Ecto neural progenitor cell (in vitro differentiated cells): ENCODE measurements at places on chromosomes 2 and 18.

- DNase-seq, result no peak
Measured at GRCh38 chr18:58208207-58208932, 164.3 kb downstream of the NEDD4L start.

GRCh38 chr18:5369513-5369912, 74.0 kb upstream of the ZBTB14 start:
- DNase-seq, result no peak

DNA sequence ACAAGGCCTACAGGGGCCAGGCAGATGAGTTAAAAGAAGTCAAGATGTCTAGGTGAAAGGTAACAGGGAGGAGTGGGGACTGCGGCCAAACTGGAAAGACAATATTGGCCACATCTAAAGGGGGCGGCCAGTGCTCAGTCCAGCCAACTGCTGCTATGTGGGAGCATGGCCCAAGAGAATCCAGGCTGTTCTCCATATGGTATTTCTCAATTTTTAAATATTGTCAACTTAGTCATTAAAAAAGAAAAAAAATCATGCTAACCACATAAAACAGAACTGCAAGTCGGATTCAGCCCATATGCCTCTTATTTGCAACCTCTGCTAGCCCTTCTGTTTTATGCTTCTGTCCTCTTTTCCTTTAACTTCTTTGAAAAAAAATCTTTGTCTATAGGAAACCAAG, 14.8 kb downstream of the TRABD2A start:
- no peak for DNase-seq

DNA sequence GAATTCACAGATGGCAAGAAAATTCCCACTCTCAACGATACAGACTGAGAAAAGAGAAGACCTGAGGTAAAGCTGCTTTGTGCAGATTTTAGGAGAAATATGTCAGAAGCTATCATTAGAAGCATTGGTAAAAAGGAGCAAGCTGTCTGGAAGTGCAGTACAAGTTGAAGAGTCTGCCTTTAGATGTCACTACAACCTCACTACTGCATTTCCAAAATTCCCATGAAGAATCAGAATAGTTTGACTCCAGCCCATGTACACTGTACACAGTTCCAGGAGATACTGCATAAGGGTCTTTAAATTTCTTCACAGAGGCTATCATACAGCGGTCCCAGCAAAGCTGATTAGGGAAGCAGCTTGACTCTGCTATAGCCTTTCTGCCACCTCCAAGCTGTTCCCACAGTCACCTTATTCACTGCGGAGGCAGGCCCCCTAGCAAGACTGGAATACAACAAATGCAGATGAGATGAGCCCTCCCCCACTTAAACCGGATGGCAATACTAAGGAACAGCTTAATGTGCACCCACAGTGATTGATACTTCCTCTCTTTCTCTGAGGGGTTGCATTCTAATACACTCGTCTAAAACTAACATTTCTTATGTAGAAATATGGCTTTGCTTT, 527.4 kb downstream of the TMEM182 start:
- DNase-seq, result no peak

- no peak for DNase-seq
Measured at GRCh38 chr2:100782380-100782878, 37.5 kb upstream of the NPAS2 start.

GRCh38 chr18:76679945-76680344, 142.4 kb upstream of the ZNF236 start:
- peak; percentile 56 for DNase-seq

DNA sequence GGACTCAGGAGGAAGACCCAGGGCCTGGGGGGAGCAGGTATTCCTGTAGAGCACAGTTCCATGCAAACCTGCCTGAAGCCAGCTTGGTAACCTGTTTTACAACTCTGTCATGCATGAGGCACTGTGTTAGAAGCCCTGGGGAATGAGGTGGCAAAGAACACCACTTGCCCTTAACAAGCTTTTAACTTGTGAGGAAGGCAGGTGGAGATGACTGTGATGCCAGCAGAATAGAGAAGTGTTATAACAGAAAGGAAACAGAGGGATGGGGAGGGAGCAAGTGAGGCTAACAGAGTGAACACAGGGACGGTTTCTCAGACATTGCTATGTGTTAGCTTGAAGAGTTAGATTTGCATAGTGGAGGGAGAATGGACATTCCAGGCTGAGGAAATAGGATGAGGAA, 11.5 kb upstream of the IL1A start:
- DNase-seq, result no peak

- DNase-seq, result no peak
Measured at GRCh38 chr2:109456776-109457175, 157.0 kb downstream of the SEPTIN10 start.

GRCh38 chr2:181581534-181581933, 75.4 kb downstream of the CERKL start:
- DNase-seq, result no peak

DNA sequence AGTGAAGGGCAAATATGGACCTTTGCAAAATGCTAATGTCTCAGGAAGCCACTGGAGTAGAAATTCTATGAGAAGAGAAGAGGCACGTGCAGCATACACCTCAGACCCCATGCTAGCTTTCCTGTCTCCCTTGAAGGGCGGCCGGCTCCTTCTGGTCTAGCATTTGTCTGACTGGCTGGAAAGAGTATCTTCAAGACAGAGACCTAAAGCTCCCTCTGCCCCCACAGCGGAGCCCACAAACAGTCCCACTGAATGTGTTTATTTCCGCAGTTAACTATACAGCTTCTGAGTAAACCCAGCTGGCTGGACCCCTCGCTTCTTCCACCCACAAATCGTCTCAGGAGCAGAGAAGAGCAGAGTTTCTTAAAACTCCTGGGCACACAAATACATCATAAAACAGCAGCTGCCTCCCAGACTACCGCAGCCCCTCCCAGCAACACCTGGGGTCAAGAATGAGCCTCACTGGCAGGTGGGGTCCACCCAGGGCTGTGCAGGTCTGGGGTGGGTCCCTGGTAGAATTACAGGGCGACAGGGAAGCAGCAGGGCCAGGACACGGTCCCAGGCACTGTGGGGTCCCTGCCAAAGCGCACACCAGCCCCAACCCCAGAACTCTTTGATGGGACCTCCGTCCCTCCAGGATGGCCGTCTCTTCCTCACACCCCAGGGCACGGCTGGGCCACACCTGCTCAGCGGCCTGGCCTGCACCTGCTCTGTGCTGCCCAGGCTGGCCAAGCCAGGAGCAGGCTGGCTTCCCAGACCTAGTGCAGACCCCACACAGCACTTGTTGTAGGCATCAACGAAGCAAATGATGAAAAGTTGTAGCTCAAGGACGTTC, 103.8 kb downstream of the PXDN start:
- no peak for DNase-seq

DNA sequence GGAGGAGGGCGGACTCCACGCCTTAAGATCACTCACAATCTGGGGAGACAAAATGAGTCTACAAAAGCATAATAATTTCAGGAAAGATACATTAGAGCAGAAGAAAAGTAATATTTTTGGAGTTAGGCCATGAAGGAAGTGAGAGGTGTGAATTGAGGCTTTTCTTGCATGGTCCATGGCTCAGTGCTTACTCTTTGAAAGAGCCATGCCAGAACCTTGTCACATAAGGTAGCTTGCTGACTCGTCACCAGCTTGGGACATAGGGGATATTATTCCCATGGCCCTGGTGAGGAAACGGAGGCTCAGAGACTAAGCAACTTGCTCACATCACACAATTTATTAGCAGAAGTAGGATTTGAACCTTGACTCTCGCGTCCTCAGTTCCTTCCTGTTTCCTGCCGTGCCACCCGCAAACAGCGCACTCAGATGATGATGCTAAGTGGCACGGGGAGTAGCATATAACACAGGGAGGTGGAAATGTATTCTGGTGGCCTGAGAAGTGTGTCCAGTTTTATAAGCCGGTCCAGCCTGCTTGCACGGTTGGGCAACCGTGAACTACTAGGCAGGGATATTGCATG, 312.2 kb upstream of the EPAS1 start:
- DNase-seq, result no peak

DNA sequence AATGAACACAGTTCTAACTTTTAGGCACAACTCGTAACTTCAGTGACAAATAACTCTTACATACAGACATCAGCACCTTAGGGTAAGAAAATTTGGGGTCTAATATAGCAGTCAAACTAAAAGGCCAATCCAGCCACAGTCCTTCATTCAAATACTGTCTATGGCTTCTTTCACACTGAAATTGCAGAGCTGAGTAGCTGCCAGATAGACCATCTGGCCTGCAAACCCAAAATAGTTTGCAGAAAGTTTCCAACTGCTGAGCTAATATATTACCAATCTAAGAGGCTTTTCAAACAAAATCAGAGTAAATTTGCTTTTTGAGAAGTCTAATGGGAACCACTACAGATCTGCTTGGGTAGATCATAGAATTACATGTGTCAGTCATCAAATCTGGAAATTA, 183.4 kb downstream of the GALR1 start:
- DNase-seq, result no peak

- DNase-seq, result no peak
Measured at GRCh38 chr2:100903534-100904258, 83.8 kb downstream of the NPAS2 start.

DNA sequence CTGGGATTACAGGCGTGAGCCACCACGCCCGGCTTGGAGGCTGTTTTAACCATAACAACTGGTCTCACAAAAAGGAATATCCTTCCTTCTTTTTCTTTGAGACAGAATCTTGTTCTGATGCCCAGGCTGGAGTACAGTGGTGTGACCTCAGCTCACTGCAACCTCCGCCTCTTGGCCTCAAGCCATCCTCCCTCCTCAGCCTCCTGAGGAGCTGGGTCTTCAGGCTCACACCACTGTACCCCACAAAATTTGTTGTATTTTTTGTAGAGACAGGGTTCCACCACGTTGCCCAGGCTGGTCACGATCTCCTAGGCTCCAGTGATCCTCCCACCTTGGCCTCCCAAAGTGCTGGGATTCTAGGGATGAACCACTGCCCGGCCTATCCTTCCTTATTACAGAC, 21.7 kb downstream of the CTIF start:
- DNase-seq, result no peak

- no peak for DNase-seq
Measured at GRCh38 chr18:24488824-24489493, 28.5 kb downstream of the HRH4 start.

DNA sequence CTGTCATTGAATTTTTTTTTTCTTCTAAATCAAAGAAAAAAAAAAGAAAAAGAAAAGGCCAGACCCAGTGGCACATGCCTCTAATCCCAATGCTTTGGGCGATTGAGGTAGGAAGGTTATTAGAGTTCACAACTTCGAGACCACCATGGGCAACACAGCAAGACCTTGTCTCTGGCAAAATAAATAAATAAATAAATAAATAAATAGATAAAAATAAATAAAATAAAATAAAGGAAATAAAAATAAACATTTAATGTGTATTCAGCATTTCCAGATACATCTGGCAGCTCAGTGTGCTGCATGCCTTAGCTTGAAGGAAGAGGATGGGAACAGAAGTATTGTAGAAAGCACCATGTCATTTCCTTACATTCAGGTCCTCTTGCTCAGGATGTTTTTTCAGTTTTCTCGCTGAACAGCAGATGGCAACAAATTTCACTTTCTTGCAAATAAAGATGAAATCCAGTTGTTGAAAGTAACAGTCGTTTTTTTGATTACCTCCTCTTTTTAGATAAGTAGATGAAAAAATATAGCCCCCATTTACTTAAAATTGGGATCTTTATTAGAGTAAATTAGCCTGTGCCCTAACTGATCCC, 25.7 kb upstream of the FAM178B start:
- DNase-seq, result no peak

DNA sequence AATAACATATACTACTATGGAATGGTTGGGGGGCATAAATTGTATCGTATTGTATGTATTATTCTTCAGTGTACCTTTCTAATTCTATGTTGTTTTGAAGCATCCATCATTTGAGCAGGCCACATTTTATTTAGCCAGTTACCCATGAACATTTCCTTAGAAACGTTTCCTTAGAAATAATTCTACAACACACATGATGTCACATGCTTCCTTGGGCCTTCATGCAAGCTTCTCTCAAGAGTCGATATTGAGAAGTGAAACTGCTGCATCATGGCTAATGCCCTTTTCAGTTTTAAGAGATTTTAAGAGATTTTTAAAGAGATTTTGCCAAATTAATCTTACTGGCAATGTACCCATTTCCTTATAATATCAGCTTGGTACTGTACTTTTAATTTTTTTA, 63.9 kb downstream of the ALPK2 start:
- no peak for DNase-seq

DNA sequence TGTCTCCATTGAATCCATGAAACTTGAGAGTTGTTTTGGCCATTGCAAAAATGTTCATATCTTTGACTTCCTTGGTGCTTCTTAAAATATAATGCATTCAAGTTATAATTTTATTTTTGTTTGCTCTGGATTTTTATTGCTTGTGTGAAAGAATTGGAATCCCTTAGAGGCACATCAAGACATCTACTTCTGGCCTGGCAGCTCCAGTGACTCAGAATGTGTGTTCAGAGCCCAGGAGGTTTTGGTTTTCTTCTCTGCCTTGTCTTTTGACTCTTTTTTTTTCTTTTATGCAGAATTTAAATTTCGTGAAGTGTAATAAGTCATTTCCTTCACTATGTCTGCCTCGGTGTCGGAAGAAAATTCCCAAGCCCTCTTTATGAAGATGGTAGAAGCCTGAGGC, 180.2 kb downstream of the LTBP1 start:
- no peak for DNase-seq

GRCh38 chr18:79019881-79020280, 40.3 kb downstream of the SALL3 start:
- DNase-seq, result no peak

DNA sequence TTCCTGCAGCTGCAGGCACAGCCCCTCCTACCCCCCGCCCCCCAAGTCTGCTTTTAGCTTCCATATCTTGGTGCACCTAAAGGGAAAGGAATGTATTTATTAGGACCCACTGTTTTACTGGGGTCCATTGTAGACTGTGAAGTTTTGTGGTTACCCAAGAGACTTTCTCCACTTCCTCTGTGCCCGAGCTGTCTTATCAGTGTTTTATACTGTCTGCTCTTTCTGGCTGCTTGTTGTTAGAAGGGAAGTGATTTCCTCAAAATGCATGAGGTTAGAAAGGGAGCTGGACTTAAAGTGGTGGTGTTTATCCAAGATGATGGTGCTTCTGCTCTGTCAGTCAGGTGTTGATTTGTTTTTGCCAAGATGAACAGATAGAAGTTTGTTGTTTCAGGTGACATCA, 85.0 kb downstream of the PTH2R start:
- DNase-seq, result no peak

DNA sequence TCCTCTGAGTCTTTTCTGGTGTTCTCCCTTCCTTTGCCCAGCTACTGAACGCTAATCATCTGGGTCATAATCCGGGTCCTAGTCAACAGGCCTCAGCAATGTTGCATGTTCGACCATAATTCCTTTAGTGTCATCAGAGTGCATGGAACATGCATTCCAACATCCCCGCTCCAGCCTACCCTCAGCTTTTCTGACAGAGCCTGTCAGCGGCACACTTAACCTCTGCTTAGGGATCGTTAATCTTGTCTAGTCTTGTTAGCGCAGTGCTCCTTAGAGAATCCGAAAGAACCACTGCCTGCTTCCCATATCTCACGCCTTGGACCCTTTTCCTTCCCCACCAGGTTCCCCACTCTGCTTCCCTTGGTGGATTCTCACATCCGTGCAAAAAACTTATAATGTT, 767.9 kb upstream of the ID2 start:
- no peak for DNase-seq

- DNase-seq, result peak; percentile 33
Measured at GRCh38 chr18:24725644-24726415, 265.4 kb downstream of the HRH4 start.
